ENCODE measurements at places on chromosomes 2 and 18. TPM values are rescaled to one million over a fixed set of nuclear protein-coding genes. Genes with fewer than 3 reads are reported as not detected.
A peak's percentile ranks its signal among the peaks of the same experiment; 100 is the strongest.

- no peak for DNase-seq
Measured at GRCh38 chr2:239348563-239349452, 52.0 kb downstream of the HDAC4 start.

- peak; percentile 35 for DNase-seq
Measured at GRCh38 chr2:127647242-127648190, 1.6 kb downstream of the GPR17 start.

- DNase-seq, result no peak
Measured at GRCh38 chr18:37565101-37565976, at the start of gene CELF4. Gene CELF4 (minus strand): TSS chr18:37565798.

GRCh38 chr2:220281771-220282170 lies 654.3 kb downstream of the SLC4A3 start:
- no peak for DNase-seq

GRCh38 chr2:88069117-88069516 lies 1.5 kb downstream of the SMYD1 start:
- DNase-seq, result no peak

RHOB gene
- total RNA-seq, result 27.4 TPM

NTSR2 gene
- total RNA-seq, result not detected

DAW1 gene
- total RNA-seq, result not detected

COL4A3 gene
- total RNA-seq, result not detected

Data from CD8-positive, alpha-beta memory T cell (primary cell).